Ascending aorta (tissue), 2 donors: ENCODE measurements at places on chromosomes 16 and 17. TPM values are rescaled to one million over a fixed set of nuclear protein-coding genes. Genes with fewer than 3 reads are reported as not detected.

The MYOCD gene
- 153 TPM for total RNA-seq

The GRN gene
- total RNA-seq: 430 TPM

- no peak for DNase-seq
- no peak overlapping the region for H3K4me3 ChIP-seq
- no peak overlapping the region for H3K27ac ChIP-seq
- H3K4me1 ChIP-seq: no peaks in the 10 kb centered on the region
Observed at GRCh38 chr16:6837722-6838121, 494.9 kb upstream of the RBFOX1 start.

- no peaks in the 10 kb centered on the region for H3K27me3 ChIP-seq
- peak; percentile 91 for DNase-seq
- peaks cover 12% of the 10 kb centered on the region for H3K4me1 ChIP-seq
- H3K36me3 ChIP-seq: peaks cover 15% of the 10 kb centered on the region
- H3K27ac ChIP-seq: peak overlapping the region; percentile 85
- H3K4me3 ChIP-seq: no peak overlapping the region
Observed at GRCh38 chr17:35713069-35713728, 18.2 kb upstream of the RASL10B start.

DNA sequence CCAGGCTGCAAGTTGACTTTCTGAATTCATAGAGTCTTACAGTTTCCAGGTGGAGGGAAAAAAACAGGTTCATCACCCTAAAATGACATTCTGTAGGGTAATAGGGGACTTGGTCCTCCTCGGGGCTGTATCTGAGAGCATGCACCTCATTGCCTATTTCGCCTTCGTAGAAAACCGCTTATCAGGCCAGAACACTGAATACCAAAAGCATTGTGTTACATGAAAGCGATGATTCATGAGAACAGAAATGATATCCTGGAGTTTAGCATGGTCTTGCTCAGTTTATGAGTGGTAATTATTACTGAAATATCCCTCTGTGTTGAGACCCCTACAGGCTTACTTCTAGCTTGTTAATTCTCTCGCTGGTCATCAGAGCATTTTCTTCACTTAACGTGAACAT, 61.4 kb upstream of the ARHGAP44 start:
- no peaks in the 10 kb centered on the region for H3K36me3 ChIP-seq
- DNase-seq: no peak
- peak overlapping the region; percentile 81 for H3K27ac ChIP-seq
- no peaks in the 10 kb centered on the region for H3K4me1 ChIP-seq
- H3K4me3 ChIP-seq: no peak overlapping the region

- no peak overlapping the region for H3K4me3 ChIP-seq
- H3K36me3 ChIP-seq: no peaks in the 10 kb centered on the region
- H3K27me3 ChIP-seq: no peaks in the 10 kb centered on the region
- no peak for DNase-seq
- no peak overlapping the region for H3K27ac ChIP-seq
Observed at GRCh38 chr17:45770632-45771270, 13.4 kb upstream of the CRHR1 start.

DNA sequence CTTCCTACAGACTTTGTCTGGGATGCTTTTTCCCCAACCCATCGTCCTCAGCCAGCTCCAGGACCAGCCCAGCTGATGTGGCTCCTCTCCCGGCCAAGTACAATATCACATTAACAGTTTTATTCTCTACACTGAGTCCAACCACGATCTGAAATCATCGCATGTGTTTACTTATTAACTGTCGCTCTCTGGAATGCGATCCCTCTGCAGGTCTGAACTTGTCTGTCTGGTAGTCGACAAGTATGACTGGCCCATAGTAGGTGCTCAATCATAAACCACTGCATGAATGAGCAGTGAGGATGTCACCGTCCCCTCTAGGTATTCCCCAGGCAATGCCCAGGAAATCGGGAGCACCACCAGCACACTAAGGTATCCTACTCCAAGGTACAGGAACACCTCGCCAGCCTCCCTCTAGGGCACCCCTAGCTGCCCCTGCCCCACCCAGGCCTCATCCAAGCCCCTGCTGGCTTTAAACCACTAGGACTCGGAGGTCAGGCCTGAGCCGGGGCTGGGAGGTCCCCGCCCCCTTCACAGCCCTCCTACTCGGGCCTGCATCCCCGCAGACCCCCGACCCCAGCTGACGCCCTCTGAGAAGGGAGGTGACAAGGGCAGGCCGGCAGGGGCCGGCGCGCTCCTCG, 27.7 kb downstream of the RTN4RL1 start:
- no peaks in the 10 kb centered on the region for H3K36me3 ChIP-seq
- peak overlapping the region; percentile 80 for H3K4me3 ChIP-seq

DNA sequence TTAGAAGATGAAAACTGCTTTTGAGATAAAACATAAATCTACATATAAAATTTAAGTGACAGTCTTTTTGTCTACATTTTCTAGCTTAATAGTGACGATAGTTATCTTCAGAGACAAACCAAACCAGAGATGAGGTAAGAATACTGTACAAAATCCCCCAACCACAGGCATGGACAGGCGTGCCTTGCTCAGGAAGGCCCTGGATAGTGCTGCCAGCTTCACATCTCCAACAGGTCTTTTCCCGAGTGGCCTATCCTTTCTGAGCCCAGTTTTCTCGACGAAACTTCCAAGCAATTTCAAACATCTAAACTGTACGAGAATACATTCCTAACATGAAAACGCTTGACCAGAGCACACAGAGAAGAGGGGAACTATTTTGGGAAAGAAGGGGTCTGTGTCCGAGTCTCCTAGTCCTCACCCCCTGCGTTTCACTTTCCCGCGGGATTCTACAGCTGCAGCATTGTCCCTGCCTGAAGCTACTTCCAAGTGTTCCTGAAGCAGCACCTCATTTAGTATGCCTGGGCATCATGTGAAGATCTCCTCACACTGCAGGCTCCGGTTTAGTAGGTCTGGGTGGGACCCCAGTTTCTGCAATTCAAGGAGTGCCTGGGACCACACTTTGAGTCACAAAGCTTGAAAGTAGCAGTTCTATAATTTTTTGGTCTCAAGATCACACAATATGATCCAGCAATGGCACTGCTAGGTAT, 37.8 kb downstream of the GNA13 start:
- H3K4me1 ChIP-seq: peaks cover 43% of the 10 kb centered on the region
- H3K36me3 ChIP-seq: no peaks in the 10 kb centered on the region
- H3K27ac ChIP-seq: no peak overlapping the region
- DNase-seq: no peak
- H3K27me3 ChIP-seq: no peaks in the 10 kb centered on the region
- H3K4me3 ChIP-seq: no peak overlapping the region

DNA sequence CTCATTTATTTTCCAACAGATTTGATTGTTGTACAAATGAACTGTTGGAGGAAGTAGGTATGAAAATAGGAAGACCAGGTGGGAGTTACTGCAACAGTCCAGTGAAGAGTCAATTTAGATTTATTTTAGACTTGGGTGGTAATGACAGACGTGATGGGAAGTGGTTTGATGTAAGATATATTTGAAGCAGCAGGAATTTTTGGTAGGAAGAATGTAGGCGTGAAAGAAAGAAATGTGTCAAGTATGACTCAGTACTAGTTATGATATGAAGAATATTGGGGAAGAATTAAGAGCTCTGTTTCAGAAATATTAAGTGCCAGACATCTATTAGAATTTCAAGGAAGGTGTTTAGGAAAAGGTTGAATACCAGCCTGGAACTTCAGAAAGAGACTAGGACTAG, 247.9 kb upstream of the AXIN2 start:
- no peak overlapping the region for H3K27ac ChIP-seq
- H3K4me1 ChIP-seq: no peaks in the 10 kb centered on the region
- DNase-seq: no peak
- no peaks in the 10 kb centered on the region for H3K27me3 ChIP-seq

- DNase-seq: no peak
- H3K36me3 ChIP-seq: no peaks in the 10 kb centered on the region
- H3K27ac ChIP-seq: no peak overlapping the region
- no peaks in the 10 kb centered on the region for H3K4me1 ChIP-seq
- H3K27me3 ChIP-seq: no peaks in the 10 kb centered on the region
Observed at GRCh38 chr17:69696650-69697049, 282.2 kb downstream of the MAP2K6 start.

The VAC14 gene
- total RNA-seq: 75.1 TPM

GRCh38 chr17:7739746-7740145, 22.2 kb downstream of the DNAH2 start:
- no peak overlapping the region for H3K27ac ChIP-seq
- H3K4me1 ChIP-seq: no peaks in the 10 kb centered on the region
- DNase-seq: no peak
- H3K36me3 ChIP-seq: no peaks in the 10 kb centered on the region

GRCh38 chr16:20348365-20349185, 3.9 kb downstream of the UMOD start:
- no peaks in the 10 kb centered on the region for H3K4me1 ChIP-seq
- H3K36me3 ChIP-seq: no peaks in the 10 kb centered on the region
- no peak overlapping the region for H3K27ac ChIP-seq
- DNase-seq: no peak
- H3K27me3 ChIP-seq: no peaks in the 10 kb centered on the region

DNA sequence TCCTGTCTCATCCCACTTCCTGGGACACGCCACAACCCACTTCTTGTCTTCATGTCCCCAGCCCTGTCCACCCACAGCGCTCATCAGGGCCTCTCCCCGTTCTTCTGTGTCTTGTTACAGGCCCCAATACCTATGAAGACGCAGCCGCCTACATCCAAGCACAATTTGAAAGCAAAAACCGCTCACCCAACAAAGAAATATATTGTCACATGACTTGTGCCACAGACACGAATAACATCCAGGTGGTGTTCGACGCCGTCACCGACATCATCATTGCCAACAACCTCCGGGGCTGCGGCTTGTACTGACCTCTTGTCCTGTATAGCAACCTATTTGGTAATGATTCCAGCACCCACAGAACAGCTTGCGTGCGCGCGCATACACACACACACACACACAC, 70.6 kb downstream of the AMFR start:
- H3K4me1 ChIP-seq: peaks cover 5% of the 10 kb centered on the region
- no peak overlapping the region for H3K27ac ChIP-seq
- H3K36me3 ChIP-seq: no peaks in the 10 kb centered on the region
- H3K27me3 ChIP-seq: no peaks in the 10 kb centered on the region

DNA sequence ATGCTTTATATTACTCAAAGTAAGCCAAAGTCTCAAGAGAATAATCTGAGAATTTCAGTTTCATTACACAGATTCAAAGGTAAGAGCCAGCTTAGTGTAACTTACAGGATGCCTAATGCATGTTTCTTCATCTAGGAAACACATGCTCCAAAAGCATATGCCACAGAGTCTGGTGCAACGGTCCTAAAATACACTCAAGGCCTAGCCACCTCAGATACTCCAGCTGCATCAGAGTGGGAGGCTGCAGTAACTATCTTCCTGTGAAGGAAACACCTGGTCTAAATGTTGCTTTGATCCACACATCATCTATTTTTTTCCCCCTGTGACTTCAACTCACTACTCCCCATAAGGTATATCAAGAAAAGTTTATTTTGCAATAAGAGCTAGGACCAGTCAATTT, 51.6 kb upstream of the CORO6 start:
- no peak overlapping the region for H3K27ac ChIP-seq
- H3K36me3 ChIP-seq: no peaks in the 10 kb centered on the region
- peaks cover 7% of the 10 kb centered on the region for H3K4me1 ChIP-seq
- H3K27me3 ChIP-seq: no peaks in the 10 kb centered on the region

- no peaks in the 10 kb centered on the region for H3K27me3 ChIP-seq
- H3K4me3 ChIP-seq: no peak overlapping the region
- no peak for DNase-seq
- no peaks in the 10 kb centered on the region for H3K4me1 ChIP-seq
Observed at GRCh38 chr16:68417711-68418301, 30.5 kb downstream of the SMPD3 start.

- H3K4me3 ChIP-seq: no peak overlapping the region
- no peak overlapping the region for H3K27ac ChIP-seq
- peaks cover 26% of the 10 kb centered on the region for H3K36me3 ChIP-seq
- DNase-seq: no peak
Observed at GRCh38 chr17:18213666-18214270, 11.7 kb upstream of the LLGL1 start.

DNA sequence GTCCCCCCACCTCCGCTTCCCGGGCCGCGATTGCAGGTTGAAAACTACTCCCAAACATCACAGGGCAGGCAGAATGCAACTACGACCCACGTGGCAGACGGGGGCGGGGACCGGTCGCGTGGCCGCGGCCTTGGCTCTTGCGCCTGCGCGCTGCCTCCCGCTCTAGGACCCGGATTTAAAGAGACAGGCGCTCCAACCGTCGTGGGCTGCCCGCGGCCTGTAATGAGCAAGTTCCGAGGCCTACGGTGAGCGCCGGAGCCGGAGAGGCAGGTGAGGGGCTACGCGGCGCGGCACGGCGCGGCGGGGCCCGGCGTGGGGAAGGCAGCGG, at the start of gene LIG3:
TSS of gene LIG3 (plus strand) at position 160 of the 328 bp plus-strand sequence. CDS start 2,494 bp downstream, outside the sequence.
- H3K4me1 ChIP-seq: no peaks in the 10 kb centered on the region
- DNase-seq: peak; percentile 70
- H3K36me3 ChIP-seq: peaks cover 2% of the 10 kb centered on the region
- peak within 1 kb of the TSS; percentile 100 for H3K27ac ChIP-seq

DNA sequence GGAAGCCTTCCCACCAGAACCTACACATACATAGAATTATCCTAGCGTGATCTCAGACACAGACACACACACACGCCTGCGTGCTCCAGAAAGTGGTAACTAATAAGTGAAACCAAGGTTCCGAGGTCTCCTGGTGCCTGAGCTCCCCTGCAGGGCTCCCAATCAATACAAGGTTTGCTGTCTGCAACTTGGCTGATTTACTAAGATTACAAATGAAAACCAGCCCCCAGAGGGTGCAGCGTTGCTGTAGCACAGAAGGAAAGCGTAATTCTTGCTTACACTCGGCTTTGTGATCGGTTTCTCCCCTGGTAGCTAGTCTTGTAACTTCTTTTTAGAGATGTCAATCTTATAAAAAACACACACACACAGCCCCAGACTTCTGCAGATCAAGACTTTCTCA, 334.1 kb upstream of the XYLT1 start:
- no peak for DNase-seq
- H3K36me3 ChIP-seq: no peaks in the 10 kb centered on the region
- H3K4me1 ChIP-seq: no peaks in the 10 kb centered on the region
- H3K27me3 ChIP-seq: no peaks in the 10 kb centered on the region

DNA sequence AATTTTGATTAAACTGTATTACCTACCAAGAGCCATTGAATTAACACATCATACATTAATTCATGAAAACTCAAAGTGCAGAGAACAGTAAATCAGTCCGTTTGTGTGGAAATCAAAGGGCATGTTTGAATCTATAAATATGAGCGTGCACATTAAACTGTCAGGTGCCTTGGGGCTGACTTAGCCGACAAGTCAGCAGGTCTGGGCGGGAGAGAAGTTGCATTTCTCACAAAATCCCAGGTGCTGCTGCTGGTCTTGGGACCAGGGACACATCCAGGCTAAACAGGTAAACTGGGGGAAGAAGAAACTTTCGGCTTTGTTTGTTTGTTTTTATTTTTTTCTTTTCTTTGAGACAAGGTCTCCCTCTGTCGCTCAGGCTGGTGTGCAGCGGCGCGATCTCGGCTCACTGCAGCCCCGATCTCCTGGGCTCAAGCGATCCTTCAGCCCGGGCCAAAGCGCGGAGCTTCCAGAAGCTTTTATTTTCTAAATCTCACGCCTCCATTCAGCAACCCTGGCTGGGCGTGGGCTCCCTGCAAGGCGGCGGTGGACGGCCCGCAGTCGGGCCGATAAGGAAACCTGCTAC, 213.9 kb downstream of the MRTFB start:
- peak overlapping the region; percentile 65 for H3K27ac ChIP-seq
- no peaks in the 10 kb centered on the region for H3K36me3 ChIP-seq
- H3K27me3 ChIP-seq: no peaks in the 10 kb centered on the region
- no peak for DNase-seq
